ENCODE measurements at places on chromosomes 1 and 21.

DNA sequence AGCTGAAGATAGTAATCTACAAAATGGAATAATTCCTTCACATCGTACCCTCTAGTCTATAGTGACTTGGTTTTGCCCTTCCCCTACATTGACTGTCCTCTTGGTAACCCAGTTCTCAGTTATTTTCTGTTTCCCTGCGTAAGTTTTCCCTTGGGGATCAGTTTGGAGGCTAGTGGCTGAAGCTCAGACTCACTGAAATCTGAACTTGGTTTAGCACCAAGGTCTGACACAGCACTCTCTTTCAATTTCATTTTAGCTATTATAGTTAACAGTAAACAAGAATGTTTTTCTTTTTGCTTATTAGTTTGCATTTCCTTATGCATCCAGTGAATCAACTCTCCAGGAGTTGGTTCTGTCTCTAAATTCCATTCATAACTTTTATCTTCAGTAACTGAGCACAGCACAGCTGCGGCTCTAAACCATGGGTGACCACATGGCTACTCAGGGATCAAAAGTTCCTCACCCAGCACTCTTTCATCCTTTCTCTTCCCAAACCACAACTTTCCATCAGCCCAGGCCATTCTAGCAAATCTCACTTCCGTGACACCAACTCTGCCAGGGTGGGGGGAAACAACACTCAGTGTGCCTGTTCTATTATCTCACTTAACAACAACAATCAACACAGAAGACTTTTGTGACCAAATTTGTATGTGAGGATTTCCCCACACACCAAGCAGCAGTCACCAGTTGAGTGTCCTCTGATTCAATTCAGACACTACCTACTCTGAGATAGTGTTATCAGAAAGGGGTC, 17.6 kb upstream of the IFI6 start:
- no peak for DNase-seq

- no peak for DNase-seq
Measured at GRCh38 chr1:204254031-204254661, 40.4 kb upstream of the GOLT1A start.

DNA sequence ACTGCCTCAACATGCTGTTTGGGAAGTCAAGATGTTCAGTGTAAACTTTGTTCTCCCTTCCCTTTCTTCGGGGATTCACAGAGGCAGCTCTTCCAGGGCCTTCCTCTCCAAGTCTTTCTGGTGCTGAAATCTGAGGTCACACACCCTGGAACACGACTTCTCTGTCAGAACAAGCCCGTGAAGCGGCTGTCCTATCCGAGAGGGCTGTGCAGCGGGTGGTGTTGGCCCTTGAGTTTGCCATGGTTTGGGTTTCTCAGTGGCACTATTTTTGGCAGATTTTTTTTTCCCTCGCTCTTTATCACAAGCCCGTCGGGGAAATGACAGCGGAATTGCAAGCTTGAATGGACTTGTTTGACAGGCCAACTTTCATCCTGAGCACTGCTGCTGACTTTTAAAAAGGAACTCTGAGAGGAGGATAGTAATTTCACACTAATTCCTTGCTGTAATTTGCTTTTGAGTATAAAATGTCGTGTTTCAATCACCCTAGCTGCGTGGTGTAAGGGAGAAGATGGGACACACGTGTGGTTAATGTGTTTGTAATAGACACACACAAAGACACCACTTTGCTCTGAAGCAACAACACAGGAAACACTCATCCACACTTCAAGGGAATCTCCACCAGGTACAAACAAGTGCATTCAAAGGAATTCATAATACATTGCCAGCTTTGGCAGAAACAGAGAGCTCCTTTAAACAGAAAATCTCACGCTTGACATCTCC, 60.1 kb upstream of the TARBP1 start:
- no peak for DNase-seq

- no peak for DNase-seq
Measured at GRCh38 chr1:77465139-77465538, 183.3 kb downstream of the AK5 start.

DNA sequence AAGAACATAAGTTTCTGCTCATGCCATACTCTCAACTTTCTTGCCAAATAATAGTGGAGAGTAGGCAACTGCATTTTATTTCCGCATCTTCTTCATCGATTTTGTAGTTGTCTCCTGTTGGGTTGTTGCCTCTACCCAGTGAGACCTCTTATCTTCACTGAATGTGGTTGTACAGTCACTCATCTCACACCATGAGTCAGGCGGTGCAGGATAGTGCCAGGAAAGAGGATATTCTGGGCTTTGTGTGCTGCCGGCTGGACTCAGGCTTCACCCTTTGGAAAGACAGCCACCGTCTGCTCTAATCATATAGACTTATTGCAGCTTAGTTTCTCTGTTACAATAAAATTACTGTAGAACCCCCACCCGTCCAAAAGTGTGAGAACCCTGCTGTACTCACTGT, 154.3 kb upstream of the USP24 start:
- DNase-seq: no peak

- no peak for DNase-seq
Measured at GRCh38 chr1:115643225-115643624, 1.5 kb downstream of the VANGL1 start.

DNA sequence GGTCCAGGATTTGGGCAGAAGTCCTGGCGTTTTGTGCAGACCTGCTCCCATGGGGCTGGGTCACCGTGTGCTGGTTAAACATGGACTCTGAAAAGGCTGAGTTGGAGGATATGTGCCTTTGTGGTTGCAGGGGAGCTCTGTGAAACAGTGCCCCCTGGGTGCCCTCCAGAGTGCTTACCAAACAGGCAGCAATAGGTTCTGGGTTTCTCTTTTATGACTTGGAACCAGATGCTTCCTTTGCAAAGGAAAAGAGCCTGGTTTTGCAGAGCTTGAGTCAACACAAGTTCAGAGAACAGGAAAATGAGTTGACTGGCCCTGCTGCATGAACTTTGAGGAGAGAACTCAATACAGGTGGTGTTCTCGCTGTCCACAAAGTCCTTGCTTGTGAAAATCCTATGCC, 288.9 kb downstream of the TM2D1 start:
- no peak for DNase-seq

DNA sequence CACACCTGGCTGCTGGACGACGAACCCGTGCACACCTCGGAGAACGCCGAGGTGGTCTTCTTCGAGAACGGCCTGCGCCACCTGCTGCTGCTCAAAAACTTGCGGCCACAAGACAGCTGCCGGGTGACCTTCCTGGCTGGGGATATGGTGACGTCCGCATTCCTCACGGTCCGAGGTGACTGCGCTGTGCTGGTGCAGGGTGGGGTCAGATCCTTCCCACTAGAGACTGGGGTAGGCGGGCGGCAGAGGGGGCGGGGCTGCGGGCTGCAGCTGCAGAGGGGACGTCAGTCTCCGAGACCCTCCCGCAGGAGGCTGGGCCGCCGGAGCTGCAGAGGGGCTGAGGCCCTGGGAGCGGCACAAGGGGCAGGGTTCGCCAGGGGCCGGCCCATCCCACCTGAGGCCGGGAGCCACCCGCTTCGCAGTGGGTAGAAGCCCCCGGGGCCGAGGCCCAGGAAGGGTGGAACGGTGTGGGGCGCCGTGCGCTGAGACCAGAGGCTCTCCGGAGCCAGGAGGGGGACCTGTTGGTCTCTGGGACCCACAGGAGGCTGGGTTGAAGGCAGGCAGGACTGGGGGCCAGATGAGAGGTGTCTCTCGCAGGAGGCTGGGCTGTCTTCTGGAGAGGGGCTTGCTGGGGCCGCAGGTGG, 90.6 kb downstream of the TRIM11 start:
- DNase-seq: no peak

GRCh38 chr1:58779059-58779754, 4.6 kb downstream of the JUN start:
- DNase-seq: no peak

GRCh38 chr1:77388661-77389060, 106.8 kb downstream of the AK5 start:
- DNase-seq: no peak

GRCh38 chr1:214801191-214801590, 198.2 kb downstream of the CENPF start:
- DNase-seq: no peak

GRCh38 chr1:42420121-42420520, 35.7 kb downstream of the ZMYND12 start:
- no peak for DNase-seq

GRCh38 chr1:63316984-63317816, 5.2 kb upstream of the FOXD3 start:
- peak; percentile 35 for DNase-seq

DNA sequence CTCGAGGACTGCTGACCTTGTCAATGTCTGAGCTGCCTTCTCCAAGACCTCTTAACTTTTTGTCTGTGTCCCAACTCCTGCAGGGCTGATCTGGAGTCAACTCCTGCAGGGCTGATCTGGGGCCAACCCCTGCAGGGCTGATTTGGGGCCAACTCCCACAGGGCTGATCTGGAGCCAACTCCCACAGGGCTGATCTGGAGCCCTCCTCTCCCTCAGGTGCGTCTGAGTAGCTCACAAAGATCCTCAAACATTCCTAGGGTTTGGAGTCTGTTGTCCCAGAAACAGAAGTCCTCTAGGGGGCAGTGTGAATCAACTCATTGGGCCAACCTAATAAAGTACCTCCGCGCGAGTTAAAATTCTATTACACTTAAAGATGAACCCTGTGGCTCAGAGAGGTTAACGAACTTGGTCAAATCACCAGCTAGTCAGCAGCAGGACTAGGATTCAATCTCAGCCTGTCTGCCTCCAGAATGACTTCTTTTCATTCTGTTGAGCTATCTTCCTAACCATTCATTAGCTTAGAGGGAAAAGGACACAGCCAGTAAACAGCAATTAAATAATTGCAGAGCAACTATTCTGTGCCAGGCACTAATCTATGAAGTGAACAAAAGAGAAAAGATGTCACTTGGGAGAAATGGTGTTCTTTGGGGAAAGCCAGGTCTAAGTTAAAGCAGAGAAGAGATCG, 17.2 kb upstream of the RLF start:
- DNase-seq: peak; percentile 43

GRCh38 chr1:25430967-25431881, 527 bp downstream of the MACO1 start:
- DNase-seq: no peak

DNA sequence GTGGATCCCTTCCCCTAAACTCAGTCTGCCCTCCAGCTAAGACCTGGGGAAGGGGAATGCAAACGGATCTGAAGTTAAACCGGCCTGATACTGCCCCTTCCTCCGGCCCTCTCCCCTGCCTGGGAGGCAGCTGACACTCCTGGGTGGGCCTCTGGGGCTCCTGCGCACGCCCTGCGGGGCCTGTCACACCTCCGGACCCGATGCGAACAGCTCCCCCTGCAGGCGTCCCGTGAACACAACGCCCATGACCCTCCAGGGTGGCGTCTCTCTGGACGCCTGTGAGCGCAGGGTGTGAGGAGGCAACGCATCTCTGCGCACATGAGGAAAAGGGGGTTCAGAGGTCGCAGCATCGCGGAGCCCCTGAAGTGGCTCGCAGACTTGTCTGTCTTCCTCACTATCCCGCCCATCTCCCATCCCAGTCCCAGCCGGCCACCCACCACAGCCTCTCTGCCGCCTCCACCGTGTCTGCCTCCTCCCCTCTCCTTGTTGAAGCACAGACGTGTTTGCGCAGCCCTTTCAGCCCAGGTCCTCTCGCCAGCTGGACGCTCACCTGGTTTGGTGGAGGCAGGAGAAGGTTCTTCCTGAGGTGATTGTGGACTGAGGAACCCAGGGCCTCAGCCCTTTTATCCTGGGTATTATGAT, 421 bp upstream of the LCE3A start:
- DNase-seq: no peak

GRCh38 chr1:82401116-82401515, 600.4 kb downstream of the ADGRL2 start:
- DNase-seq: no peak

- DNase-seq: no peak
Measured at GRCh38 chr1:211724687-211725196, 49.3 kb upstream of the NEK2 start.

GRCh38 chr1:23453455-23454000, 29.0 kb upstream of the TCEA3 start:
- DNase-seq: no peak

GRCh38 chr1:240136402-240136801, 44.7 kb downstream of the FMN2 start:
- no peak for DNase-seq

DNA sequence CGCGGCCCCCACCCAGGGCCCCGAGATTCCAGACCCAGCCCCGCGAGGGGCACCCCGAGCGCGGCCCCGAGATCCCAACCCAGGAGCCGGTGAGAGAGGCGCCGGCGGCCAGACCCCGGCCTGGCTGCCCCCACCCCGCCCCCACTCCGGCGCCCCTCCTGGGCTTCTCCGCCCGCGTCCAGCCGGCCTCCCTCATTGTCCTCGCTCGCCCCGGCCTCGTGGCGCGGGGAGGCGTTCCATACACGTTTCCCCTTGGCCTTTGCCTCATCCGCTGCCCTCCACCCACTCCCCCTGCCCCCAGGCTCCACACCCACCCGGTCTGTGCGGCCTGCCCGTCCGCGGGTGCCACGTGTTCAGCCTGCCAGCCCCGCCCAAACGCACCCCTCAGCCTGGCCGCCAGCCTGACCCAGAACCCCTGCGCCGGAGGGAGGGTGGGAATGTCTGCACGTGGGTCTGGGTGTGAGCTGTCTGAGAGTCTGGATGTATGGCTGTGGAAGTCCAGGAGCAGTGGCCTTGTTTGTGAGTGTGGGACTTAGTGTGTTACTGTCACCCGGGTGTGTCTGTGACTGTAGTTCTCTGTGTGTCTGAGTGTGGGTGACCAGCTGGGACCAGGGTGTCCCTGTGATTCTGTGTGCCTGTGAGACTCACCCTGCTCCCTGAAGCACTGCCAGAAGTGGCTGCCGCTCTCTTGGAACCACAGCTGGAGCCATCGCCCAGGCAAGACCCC, 681 bp downstream of the B4GALT2 start:
- DNase-seq: no peak

GRCh38 chr1:212315907-212316306, 30.7 kb downstream of the PPP2R5A start:
- DNase-seq: no peak

- DNase-seq: no peak
Measured at GRCh38 chr1:205271277-205271676, 43.5 kb downstream of the TMCC2 start.

DNA sequence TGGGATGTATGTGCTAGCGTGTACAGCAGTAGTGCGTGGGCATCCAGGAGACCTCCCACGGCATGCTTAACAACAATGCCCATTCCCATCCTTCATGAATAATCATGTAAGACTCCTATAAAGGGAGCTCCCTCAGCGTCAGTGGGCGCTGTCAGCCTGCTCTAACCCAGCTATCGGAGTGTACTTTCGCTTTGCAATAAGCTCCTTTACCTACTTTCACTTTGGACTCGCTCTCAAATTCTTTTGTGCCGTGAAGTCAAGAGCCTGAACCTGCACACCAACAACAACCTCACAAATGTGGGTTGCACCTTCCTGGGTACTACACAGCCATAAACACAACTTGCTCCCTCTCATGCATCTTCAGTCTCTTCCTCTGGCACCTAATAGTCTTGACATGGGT, 114.8 kb upstream of the PAXBP1 start:
- DNase-seq: no peak

- no peak for DNase-seq
Measured at GRCh38 chr21:42614811-42615351, 38.5 kb upstream of the PDE9A start.

GRCh38 chr1:209926045-209926444, 12.0 kb upstream of the SYT14 start:
- DNase-seq: no peak
